ENCODE measurements at places on chromosomes 5 and 9.

DNA sequence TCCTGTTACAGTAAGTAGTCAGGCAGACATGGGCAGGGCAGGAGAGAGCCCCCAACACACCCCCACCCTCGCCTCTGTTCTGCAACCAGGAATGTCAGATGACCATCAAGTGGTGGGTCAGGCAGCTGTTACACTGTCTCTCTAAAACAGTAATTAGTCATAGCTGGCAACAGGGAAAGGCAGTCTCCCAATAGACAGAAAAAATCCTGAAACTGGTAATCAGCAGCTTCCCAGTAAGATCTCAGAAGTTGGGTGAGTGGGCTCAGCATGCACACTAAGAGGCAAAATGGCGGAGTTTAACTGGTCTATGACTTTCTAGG is 90.2 kb downstream of the C5orf15 start:
- no peak for DNase-seq

- no peak for DNase-seq
These were observed 4.4 kb downstream of the PLK2 start for GRCh38 chr5:58455480-58455879.

GRCh38 chr9:99752417-99753109 is 69.1 kb upstream of the NR4A3 start:
- DNase-seq, result no peak

- DNase-seq, result no peak
These were observed 14.7 kb upstream of the PWWP2A start for GRCh38 chr5:160133918-160134304.

DNA sequence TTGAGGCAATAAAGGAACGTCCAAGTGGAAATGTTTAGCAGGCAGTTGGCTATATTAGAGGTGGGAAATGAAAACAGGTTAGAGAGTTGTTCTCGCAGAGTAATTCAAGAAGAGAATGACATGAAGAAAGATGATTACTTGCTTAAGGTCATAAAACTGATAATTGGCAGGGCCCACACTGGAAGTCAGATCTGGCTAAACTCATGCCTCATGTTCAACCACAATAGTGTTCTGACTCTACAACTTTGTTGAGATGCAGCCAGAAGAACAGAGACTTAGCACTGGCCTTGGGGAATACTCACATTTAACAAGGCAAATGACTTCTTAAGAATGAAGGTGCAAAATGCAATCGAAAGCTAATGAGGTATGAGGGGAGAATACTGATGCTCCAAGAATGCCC is 27.2 kb upstream of the TNFSF8 start:
- DNase-seq, result no peak
